Activated naive CD8-positive, alpha-beta T cell treated with anti-CD3 and anti-CD28 coated beads for 36 hours (primary cell): ENCODE measurements at places on chromosomes 5 and 9. TPM values are rescaled to one million over a fixed set of nuclear protein-coding genes. Genes with fewer than 3 reads are reported as not detected.

The FAT2 gene
- not detected for total RNA-seq

The C5 gene
- 1.5 TPM for total RNA-seq

The TUT7 gene
- 18.3 TPM for total RNA-seq

The CHSY3 gene
- total RNA-seq = not detected

The SUSD3 gene
- total RNA-seq = 27.1 TPM

The SLC4A9 gene
- not detected for total RNA-seq

The PRDM9 gene
- total RNA-seq = not detected

The RGMB gene
- total RNA-seq = 4.3 TPM

The PKD2L2 gene
- total RNA-seq = not detected

The LAMC3 gene
- total RNA-seq = 0.91 TPM

The CDKN2B-AS1 gene
- total RNA-seq = 0.10 TPM

The KIF4B gene
- total RNA-seq = not detected

The MRRF gene
- 76.9 TPM for total RNA-seq

The SLC6A18 gene
- total RNA-seq = not detected

The RAD50 gene
- 40.7 TPM for total RNA-seq
